ENCODE measurements at places on chromosomes 4 and X.

GRCh38 chrX:107496786-107497185, 47.3 kb downstream of the FRMPD3 start:
- DNase-seq = no peak

- no peak for DNase-seq
These were observed 162.9 kb upstream of the USP9X start for GRCh38 chrX:40922307-40922706.

GRCh38 chr4:94711635-94712034, 46.1 kb upstream of the BMPR1B start:
- no peak for DNase-seq

- no peak for DNase-seq
These were observed 11.8 kb downstream of the FAM184B start for GRCh38 chr4:17769406-17770174.

- DNase-seq = no peak
These were observed 378 bp upstream of the RPS6KA6 start for GRCh38 chrX:84188320-84188834.

- no peak for DNase-seq
These were observed 294.3 kb upstream of the FSTL5 start for GRCh38 chr4:162458051-162458450.

Data from NCI-H187 treated with DMSO at 0.1 percent for 48 hours (cell line).